ENCODE measurements at places on chromosomes 1 and 21.

DNA sequence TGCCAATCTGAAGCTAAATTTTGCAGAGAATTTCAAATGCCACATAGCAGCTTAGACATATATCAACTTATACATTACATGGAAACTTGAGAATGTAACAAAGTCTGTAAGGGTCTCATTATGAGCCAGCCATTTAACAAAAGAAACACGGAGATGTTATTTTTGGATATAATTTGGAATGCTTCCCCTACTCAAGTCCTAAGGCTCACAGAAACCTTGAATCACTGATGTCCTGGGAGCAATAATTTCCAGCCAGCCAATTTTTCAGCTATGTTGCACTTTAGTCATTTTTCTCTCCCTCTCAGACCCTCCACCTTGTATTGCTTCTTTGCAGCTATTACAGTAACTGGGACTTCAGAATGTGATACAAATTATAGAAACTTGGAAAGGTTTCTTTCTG lies 56.9 kb downstream of the EIF2B3 start:
- DNase-seq = no peak

GRCh38 chr1:24321126-24321525 lies 2.0 kb downstream of the GRHL3 start:
- DNase-seq = no peak

- no peak for DNase-seq
Measured at GRCh38 chr1:26020941-26021646, 481 bp upstream of the EXTL1 start.

DNA sequence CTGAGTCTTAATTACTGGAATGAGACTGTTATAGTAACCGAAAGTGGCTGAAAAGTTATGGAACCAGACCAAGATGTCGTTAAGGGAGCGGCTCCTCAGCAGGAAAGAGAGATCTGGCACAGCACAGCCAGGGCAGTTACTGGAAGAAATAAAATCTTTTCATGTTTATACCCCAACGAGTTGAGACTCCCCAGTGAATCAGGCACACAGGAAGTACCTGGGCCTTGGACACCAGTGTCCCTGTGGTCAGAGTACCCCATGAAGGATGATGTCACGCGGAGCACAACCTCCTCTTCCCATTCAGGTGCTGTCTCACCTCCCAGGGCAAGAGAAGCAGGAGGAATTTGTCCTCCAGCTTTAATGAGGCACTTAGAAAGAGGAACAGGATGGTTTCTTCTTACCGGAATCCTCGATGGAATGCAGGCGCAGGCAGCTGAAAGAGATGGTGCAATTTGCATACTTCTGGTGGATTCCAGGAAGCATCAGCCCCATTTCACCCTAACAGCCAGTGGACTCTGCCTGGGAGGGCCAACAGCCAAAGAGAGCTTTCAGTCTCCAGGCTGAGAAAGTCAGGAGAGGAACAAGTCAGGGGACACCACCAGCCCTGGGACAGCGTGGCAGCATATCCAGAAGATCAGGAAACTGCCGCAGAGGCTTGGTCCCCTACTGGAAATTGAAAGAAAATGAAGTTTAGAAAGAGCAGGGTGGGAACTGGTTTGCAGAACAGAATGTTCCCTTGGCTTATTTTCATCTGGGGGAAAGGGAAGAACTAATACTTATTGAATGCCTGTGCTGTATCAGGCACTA lies 35.9 kb upstream of the CTTNBP2NL start:
- DNase-seq = no peak

- no peak for DNase-seq
Measured at GRCh38 chr1:208951908-208952307, 631.6 kb upstream of the CAMK1G start.

- DNase-seq = no peak
Measured at GRCh38 chr1:25615563-25616094, 962 bp upstream of the MAN1C1 start.

- no peak for DNase-seq
Measured at GRCh38 chr1:185069202-185069772, 23.9 kb downstream of the RNF2 start.

DNA sequence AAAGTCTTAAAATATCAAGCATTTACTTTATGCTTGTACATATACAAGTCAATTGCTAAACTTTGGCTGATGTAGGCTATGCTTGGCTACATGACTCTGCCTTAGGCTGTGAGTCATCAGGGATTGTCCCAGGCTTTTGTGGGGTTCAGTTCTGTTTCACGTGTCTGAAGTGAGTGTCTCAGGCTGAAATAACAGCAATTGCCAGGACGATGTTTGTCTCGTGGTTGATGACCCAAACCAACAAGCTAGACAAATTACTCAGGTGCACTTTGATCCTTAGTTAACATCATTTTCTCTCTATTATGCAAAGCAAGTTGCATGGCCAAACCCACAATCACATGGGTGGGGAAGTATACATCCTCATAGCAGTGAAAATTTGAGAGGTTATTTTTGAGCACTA lies 410.1 kb downstream of the BRINP3 start:
- DNase-seq = no peak

DNA sequence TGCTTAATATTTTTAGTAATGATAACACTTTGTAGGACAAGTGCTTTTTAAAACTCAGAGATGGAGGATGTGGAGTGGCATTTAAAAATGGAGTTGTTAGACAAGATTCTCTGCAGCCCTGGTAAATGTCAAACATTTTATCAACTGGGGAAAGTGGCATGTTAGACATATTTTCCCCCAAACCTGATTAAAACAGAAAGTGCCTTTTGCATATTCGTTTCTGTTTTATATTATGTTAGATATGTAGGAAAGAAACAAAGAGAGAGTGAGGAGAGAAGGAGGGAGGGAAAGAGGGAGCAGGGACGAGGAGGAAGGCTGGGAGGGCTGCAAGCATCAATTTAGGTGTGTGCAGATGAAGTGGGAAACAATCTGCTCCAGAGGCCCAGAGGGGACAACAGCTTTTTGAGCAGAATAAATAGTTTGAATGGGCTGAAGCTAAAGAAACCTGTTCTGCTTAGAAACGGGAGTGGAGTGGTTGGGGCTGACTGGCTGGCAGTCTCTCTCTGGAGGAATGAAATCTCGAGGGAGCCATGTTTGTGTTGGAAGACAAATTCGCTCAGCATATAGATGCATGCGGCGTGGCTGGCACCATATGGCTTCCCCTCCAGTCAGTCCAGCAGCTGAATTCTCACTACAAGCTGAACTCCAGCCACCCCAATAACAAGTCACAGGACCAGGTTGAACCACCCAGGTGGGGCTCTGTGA lies 502.2 kb downstream of the AJAP1 start:
- no peak for DNase-seq

DNA sequence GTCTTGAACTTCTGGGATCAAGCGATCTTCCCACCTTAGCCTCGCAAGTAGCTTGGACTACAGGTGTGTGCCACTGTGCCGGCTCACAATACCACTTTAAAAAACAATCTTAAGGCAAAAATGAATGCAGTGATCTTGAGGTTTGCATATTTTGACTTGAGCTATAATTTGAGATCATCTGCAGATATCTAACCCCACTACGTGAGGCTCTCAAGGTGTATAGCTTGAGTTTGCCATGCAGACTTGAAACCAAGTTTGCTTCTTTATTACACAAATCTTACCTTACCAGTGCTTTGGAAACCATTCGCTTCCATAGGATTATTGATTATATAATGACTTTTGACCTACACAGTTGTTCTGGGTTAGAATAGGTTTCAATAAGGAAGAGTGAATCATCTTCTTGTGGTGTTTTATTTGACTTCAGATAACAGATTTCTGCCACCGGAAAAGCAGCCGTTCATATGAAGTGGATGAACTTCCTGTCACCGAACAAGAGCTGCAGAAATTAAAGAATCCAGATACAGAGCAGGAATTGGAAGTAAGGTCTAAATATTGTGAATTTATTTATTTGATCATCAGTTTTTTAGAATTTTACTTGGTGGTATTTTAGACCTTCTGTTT lies 155.1 kb downstream of the VPS13D start:
- peak; percentile 48 for DNase-seq

DNA sequence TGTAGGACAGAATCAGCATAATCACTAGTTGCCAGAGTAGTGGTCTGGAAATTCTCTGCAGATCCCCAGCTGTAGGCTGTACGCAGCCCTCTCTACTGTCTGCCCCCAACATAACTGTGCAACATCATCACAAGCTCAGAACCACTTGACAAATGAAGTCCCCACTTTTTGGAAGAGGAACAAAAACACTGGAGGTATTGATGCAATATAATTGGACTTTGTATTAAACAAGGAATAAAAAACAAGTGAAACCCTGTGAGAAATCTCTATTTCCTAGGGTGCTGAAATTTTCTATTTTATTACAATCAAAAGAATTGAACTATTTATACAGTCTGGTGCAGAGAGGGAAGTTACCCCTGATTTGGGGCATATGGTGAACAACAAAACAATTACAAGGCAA lies 15.2 kb downstream of the PHTF1 start:
- no peak for DNase-seq

DNA sequence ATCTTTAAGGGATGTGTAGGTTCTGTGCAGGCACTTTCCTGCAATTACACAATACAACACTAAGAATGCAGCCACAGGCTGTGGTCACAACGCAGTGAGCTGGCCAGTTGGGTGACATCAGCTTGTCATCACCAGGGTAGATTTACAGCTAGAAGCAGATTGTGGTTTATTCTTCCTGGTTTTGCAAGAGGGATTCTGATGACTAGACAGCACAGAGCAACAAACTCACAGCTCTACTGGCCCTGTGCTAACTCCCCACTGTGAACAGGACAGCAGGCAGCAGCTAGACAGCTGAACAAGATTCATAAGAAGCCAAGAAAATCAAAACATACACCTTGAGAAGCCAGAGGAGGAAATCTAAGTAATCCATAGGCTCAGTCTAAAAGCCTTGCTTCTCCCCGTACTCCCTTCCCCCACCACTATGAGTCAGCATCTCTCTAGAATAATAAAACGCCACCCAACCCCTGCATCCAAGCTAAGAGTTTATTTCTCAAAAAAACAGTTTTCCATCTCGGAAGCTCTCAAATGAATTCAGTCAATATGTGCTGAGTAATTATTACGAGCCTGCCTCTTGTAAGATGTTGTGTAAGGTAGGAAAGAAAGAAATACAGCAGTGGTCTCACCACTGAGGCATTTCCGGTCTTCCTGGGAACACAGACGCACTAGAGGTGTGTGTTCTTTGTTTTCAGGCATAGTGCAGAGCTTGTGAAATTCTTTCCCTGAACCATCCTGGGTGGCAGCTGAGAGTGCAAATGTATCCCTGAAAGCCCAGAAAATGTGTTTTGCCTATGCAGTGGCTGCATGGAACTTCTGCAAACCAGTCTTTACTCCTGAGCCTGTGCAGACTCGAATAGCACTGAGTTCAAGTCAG lies 162.8 kb downstream of the NTPCR start:
- DNase-seq = peak; percentile 32

- DNase-seq = peak; percentile 39
Measured at GRCh38 chr1:212749821-212750535, 41.6 kb downstream of the NSL1 start.

GRCh38 chr1:9086796-9087195 lies 17.4 kb upstream of the SLC2A5 start:
- no peak for DNase-seq

Data from CD4-positive, alpha-beta T cell treated with Interleukin-17A for 1 hour (primary cell).